ENCODE measurements at places on chromosomes 1 and 21. TPM values are rescaled to one million over a fixed set of nuclear protein-coding genes. Genes with fewer than 3 reads are reported as not detected.
A peak's percentile ranks its signal among the peaks of the same experiment; 100 is the strongest.

Gene TRIM33
- polyA plus RNA-seq = 27.5 TPM

Gene FNDC5
- 5.5 TPM for polyA plus RNA-seq

DNA sequence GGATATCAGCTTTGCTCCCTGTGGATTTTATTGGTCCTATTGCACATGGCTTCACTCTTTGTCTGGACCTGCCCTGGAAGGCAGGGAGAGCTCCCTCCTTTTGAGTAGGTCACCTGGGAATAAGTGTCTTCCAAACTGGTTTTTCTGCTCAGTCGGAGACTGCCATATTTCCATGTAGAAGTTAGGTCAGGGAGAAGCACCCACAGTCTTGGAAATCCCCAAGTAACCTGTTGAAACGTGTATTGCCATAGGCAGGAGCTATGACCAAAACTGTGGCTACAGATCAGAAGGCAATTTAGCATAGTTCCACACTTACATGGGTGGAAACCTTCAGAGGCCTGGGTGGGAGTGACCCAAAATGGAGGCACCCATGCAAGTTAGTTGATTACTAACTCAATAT, 3.5 kb upstream of the GNG12 start:
- H3K27ac ChIP-seq = no peak overlapping the region
- peaks cover 28% of the 10 kb centered on the region for H3K4me1 ChIP-seq
- no peak for DNase-seq
- no peaks in the 10 kb centered on the region for H3K36me3 ChIP-seq

DNA sequence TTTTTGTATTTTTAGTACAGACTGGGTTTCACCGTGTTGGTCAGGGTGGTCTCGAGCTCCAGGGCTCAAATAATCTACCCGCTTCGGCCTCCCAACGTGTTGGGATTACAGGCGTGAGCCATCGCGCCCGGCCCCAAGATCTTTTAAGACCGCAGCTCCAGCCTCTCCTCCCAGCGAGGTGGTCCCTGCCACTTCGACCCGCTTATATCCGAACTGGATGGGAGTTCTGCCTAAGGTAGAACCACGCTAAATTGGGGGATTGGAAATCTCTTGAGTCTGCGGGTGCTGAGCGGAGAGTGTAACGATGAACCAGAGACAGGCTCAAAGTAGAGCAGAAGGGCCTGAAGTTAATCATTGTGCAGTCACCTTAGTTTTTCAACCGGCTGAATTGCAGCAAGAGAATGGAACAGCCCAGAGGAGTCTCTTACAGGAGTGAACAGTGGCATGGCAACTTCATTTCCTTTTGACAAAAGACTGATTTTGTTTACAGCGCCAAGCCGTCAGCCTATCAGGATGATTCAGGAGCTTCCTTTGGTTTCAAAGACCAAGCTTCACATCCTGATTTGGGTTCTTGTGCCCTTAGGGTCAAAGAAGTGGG, 726 bp upstream of the CYB5R1 start:
- DNase-seq = peak; percentile 27
- peaks cover 3% of the 10 kb centered on the region for H3K4me1 ChIP-seq
- H3K27ac ChIP-seq = peak overlapping the region; percentile 55
- H3K36me3 ChIP-seq = no peaks in the 10 kb centered on the region
- H3K4me3 ChIP-seq = peak overlapping the region; percentile 17

- H3K4me3 ChIP-seq = no peak overlapping the region
- peaks cover 21% of the 10 kb centered on the region for H3K4me1 ChIP-seq
- no peak for DNase-seq
- no peaks in the 10 kb centered on the region for H3K27me3 ChIP-seq
- H3K27ac ChIP-seq = no peak overlapping the region
Measured at GRCh38 chr1:30969903-30970302, 61.3 kb upstream of the SDC3 start.

DNA sequence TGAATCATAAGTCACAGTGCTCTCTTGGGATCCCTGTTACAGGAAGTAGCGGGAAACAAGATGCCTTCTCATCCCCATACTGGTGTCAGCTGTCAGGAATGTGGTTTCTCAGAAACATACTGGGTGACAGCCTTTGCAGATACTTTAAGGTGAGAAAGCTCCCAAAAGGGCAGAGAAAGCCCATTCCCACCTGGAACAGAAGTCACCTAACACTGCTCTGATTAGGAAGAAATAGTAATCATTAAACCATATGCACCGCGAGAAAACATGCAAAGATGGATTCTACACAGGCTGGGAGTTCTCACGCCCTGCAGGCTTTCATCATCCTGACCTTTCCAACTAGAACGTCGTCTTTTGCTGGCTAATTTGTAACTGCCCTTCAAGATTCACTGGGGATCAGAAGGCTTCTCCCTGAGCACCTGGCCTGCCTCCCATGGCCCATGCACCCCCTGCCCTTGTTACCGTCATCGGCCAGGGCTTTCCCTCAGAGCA, 46.2 kb upstream of the SLC44A3 start:
- no peaks in the 10 kb centered on the region for H3K36me3 ChIP-seq
- H3K4me3 ChIP-seq = no peak overlapping the region
- peaks cover 10% of the 10 kb centered on the region for H3K4me1 ChIP-seq
- no peak overlapping the region for H3K27ac ChIP-seq

- no peaks in the 10 kb centered on the region for H3K27me3 ChIP-seq
- peaks cover 42% of the 10 kb centered on the region for H3K36me3 ChIP-seq
- H3K4me1 ChIP-seq = no peaks in the 10 kb centered on the region
- peak overlapping the region; percentile 65 for H3K27ac ChIP-seq
Measured at GRCh38 chr1:6448749-6449631, 17.0 kb downstream of the TNFRSF25 start.

GRCh38 chr1:199411506-199411905, 616.0 kb upstream of the NR5A2 start:
- H3K27ac ChIP-seq = no peak overlapping the region
- H3K36me3 ChIP-seq = no peaks in the 10 kb centered on the region
- DNase-seq = no peak
- H3K4me3 ChIP-seq = no peak overlapping the region

Gene FAM72D
- 1.2 TPM for polyA plus RNA-seq
